ENCODE measurements at places on chromosomes 6 and 20.

DNA sequence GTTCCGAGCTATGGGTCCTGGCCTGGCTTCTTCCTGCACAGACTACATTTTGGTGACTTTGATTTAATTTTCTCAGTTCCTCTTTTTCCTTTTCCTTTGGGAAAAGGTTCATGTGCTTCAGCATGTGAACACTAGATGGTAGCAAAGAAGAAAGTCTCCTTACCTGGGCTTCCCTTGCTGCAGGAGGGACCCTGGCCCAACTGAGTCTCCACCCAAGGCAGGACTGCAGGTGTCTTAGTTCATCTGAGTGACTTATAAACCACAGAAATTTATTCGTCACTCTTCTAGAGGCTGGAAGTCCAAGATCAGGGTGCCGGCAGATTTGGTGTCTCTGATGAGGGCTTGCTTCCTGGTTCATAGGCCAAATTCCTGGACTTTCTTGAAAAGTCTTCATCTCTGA, 163.2 kb downstream of the SYCP2 start:
- DNase-seq, result no peak

DNA sequence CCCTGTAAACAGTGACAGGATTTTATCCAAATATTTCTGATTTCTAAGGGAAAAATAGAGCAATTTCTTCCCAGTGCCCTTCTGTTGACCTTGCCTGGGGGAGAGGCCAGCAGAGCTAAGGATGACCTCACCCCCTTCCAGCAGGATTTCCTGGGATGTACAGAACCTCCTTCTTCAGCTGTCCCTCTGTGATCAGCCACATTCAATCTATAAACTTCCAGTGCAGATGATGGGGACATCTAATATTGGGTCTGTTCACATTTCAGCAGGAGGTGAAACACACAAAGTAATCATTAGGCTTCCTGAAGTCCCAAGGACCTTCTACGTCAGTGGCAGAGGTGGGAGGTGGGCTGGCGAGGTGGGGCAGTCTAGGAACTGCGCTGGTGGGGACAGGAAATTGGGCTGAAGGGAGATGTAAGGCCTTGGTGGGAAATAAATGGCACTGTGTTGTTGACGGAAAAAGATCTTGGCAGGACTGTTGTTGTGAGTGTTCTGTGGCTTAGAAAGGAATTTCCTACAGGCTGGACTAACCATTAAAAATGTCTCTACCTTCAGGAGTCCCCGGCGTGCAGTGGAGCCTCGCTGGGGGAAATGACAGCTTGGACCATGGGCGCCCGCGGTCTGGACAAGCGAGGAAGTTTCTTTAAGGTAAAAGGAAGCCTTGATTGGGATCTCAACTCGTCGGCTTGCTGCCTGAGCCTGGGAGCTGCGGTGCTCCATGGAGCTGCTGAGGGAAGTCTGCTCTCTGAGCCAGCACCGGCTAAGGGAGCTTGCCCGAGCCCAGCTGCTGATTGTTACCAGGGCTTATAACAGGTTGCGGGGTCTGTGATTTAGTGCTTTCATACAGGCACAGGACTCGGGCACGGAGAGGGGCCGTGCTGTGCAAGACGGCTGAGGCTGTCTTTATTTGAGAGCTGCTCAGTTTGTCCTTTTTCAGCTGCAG, 127.9 kb upstream of the NAA20 start:
- DNase-seq, result no peak

DNA sequence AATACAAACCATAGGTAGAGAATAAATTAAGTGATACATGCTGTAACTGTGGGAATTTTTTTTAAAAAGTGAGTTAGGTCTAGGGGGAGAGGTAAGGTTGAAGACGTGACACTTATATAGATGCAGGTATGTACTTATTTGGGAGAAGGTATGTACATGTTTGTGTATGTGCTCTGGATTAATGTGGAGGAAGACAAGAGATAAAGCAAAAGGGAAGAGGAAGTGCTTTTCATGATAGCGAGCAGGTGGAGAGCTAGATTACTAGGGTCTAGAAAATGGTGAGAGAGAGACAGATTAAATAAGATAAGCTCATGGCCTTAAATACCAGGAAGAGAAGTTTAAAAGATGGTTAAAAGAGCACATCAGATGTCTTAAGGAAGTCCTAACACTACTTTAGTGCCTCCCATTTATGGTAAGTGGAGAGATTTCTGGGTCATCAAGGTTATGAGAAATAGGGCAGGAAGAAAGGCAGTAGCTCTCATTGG, 92.5 kb downstream of the MAN1A1 start:
- no peak for DNase-seq

- DNase-seq, result no peak
Measured at GRCh38 chr20:59125836-59126235, 37.8 kb upstream of the ZNF831 start.

DNA sequence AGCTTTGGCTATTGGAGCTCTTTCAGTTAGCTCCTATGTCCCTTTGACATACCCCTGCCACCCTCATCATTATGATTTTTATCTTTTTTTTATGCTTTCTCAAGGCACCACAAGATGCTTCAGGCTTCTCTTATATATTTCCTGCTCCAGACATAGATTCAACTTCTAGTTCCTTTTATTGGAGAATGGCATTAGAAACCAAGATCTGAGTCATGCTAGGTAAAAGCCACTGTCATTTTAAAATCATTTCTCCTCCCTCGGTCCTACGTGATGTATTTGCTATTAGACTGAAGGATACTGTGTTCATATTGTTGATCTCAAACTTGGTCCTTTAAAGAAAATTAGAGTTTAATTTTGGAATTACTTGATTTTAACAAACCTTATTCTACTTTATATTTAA, 8.3 kb downstream of the TENT5A start:
- DNase-seq, result no peak

GRCh38 chr6:130671577-130671976, 155.6 kb upstream of the SMLR1 start:
- no peak for DNase-seq

DNA sequence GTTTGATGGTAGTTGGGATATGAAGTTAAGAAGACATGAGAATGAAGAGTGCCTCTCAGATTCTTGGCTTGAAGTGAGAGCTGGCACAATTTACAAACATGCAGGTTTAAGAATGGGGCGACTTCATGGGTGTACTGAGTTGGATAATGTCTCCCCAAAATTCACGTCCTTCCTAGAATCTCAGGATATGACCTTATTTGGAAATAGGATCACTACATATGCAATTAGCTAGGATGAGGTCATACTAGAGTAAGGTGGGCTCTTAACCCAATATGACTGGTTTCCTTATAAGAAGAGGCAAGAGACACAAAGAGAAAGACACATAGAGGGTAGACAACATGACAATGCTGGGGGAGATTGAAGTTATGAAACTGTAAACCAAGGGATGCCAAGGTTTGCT, 5.2 kb downstream of the PKIB start:
- no peak for DNase-seq
